ENCODE measurements at places on chromosomes 5 and 9.

- DNase-seq = no peak
Observed at GRCh38 chr9:95495961-95496360, 20.8 kb downstream of the PTCH1 start.

- no peak for DNase-seq
Observed at GRCh38 chr9:134892221-134892620, 11.6 kb downstream of the FCN2 start.

GRCh38 chr9:123373946-123374345 lies 17.9 kb downstream of the CRB2 start:
- no peak for DNase-seq

DNA sequence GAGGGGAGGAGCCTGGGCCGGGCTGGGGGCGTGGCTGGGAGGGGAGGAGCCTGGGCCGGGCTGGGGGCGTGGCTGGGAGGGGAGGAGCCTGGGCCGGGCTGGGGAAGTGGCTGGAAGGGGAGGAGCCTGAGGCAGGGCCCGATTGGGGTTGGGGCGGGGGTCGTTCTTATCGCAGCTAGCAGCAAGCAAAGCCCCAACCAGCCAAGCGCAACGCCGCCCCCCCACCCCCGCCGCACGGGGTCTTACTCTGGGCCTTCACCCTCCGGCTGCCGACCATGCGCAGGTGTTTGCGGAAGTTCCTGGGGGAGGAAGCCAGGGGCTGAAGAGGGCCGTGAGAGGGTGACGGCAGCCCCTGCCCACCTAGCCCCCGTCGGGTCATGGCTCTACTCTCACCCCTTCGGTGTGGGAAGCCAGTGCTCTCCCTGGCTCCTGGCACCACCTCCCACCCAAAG lies 5.0 kb downstream of the NSMF start:
- no peak for DNase-seq

DNA sequence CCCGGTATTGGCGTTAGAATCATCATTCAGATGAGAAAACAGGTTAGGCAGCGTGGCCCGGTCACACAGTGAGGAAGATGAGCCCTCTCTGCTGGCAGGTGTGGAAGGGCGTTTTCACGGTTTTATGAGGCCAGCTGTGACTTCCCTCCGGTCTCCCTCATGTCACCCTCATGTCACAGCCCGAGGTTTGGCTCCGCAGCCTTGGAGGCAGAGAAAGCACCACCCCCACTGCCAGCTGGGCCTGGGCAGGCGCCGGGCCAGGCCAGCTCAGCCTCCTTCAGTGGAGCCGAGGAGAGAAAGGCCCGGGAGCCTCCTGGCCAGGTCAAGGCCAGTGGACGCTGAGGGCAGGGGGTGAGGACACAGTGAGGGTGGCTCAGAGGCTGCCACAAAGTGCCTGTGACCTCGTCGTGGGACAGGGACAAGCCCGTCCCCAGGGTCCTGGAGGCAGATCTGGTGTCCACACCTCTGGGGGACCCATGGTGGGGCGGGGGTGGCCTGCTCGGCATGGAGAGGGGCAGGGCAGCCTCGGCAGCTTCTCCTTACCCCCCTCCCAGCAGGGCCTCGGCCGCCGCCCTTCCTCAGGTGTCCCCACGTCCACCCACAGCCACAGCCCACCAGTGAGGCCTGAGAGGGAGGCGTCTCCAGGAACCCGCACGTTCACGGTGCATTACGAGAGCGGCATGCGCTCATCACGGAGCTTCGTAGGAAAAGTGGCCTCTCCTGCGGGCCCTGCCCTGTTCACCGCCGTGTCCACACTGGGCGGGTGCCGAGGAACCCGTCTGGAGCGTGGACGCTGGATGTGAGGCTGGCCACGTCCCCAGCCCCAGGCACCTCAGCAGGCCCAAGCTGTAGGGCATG lies 32.2 kb downstream of the EXD3 start:
- no peak for DNase-seq

GRCh38 chr5:114387433-114387832 lies 25.6 kb downstream of the KCNN2 start:
- DNase-seq = no peak

DNA sequence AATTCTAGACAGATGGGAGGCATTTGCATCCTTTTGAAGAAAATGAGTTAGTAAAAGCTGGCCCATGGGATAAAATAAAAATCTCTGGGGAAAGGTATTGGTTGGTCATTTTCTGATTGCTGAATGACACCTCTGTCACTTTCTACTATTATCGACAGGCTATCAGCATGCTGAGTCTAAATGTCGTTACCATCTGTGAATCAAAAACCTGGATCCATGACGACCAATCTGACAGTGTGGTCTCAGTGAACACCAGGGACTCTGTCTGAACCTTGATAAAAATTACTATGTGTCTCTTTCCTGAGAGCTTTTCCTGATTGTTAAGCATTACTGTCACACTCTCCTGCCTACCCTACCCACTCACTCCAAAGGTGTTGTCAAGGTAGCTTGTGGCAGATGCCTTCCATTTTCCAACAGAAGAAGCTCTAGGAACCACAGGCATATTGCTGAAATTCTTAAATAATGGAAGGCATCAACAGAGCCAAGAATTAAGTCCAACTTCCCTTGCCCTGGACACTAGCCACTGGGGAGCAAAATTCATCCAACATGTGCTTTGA lies 12.6 kb upstream of the ASTN2 start:
- DNase-seq = no peak

DNA sequence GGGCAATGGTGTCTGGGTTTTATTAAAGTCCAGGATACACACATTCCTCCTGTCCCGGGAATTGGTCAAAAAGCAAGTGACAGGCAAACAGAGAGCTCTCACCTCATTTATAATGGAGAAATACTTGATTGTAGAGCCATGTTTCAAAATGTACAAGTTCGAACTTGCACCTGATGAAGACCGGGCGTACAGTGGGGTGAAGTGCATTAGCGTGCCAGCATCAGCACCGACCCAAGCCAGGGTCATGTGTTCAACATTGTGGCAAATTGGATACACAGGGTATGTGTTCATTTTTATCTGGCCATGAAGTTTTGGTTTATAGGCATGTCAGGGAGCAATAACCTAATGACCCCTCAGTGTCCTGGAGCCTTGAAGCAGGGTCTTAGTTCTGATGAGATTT lies 472.5 kb downstream of the IRX1 start:
- no peak for DNase-seq

DNA sequence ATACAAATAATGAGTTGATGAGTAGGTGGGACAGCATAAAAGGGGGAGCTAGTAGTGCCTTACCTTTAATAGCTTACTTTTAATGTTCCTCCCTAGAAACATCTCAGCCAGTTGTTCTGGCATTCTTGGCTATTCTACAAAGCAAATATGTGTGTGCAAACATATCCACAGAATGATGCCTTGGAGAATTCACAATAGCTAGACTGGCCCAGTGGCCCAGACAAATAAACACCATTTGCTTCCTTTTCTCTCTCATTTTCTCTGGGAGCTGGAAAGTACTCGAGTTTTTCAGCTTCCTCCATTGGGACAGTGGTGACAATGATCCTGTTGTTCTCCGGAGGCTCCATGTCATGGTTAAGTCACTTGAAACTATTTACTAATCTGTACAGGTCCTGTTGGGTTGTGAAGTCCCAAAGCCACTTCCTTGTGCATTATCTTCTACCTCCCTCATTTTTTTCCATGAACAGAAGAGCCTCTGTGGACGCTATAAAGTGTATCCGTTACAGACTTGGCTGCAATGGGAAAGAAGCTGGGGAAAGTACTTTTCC lies 122.9 kb downstream of the DMAC1 start:
- DNase-seq = no peak
